ENCODE measurements at places on chromosomes 2 and 18. TPM values are rescaled to one million over a fixed set of nuclear protein-coding genes. Genes with fewer than 3 reads are reported as not detected.

DNA sequence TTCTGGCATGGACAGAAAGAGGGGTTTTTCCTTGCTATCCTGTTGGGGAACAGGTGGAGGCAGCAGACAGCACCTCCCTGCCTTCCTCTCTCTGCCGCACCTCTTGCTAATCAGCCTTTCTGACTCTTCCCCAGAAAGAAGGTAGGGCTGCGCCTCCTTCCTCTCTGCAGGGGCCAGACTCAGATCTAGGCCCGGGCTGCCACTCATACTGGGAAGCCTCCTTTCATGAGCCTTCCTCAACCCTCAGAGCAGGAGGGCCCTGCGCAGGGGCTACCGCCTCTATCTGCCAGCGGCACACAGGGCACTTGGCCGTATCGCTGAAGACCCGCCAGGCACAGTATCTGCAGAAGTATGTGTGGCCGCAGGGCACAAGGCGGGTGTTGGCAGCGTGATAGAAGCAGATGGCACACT lies 7.1 kb downstream of the NEURL3 start:
- peak; percentile 31 for DNase-seq

The HRH4 gene
- polyA plus RNA-seq, result not detected

DNA sequence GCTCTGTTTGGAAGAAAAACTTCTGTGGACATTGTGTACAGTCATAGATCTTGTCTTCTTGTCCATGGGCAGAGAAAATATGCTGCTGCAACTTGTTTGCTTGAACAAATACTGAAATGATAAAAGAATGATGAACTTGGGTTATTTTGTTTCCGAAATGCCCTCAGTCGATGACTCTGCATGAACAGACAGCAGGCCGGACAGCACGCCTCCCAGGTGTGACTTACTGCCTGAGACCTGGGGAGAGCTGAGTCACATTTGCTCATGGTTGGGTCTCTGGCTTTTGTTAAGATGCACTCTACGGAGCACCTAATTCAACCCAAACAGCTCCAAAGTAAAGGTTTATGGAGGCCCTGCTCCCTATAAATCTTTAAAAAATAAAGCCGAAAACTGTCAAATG lies 262.5 kb downstream of the ZNF521 start:
- DNase-seq, result no peak

DNA sequence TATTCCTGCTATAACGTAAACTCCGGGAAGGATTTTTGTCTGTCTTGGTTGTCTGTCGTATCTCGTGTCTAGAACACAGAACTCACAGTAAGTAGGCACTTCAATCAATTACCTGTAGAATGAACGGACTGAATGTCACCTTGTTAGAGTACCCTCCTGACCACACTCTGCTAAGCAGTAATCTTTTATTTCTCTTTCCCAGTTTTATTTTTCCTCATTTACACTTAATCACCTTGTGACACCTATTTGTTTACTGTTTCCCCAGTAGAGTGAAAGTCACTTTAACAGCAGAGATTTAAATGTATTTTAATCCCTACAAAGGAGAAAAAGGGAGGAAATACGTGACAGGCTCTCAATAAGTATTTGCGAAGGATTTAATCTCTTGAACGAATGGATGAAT lies 514 bp upstream of the EPB41L5 start:
- DNase-seq, result no peak

- peak; percentile 76 for DNase-seq
Measured at GRCh38 chr2:223868005-223868404, 30.6 kb upstream of the AP1S3 start.

DNA sequence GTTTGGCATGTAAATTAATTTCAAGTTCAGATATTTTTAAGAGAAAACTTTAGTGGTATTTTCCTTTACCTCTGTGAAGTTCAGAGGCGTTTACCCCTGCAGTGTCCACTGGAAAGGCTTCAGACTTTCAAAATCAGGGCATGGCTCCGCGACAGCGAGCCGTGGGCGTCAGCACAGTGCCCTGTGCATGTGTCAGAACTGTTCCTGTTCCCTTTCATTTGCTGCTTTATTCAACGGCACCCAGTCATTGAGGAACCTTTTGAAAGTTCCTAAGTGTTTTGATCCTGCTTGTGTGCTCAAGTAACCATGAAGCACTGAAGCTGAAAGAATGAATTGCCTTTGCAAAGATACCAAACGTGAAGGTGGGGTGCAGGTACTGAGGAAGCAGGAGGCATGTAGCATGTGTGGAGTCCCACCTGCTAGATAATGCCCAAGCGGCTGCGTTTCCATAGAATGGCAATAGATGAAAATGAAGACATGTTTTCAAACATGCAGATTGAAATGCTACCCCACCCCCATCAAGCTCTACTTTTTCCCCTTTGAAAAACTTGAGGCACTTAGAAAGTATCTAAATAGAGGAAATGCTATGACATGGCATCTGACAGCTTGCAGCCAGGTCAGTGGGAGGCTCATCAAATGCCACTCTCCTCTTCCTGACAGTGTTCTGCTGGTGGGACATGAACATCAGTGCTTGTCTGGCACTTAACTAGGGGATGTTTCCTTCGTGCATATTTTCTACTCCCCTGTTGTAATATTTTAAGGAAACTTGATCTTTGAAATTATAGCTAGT lies 148.6 kb downstream of the ZNF236 start:
- DNase-seq, result no peak

- DNase-seq, result no peak
Measured at GRCh38 chr2:96129528-96130120, 8.7 kb downstream of the ASTL start.

- no peak for DNase-seq
Measured at GRCh38 chr2:127665267-127665893, 9.9 kb downstream of the LIMS2 start.

DNA sequence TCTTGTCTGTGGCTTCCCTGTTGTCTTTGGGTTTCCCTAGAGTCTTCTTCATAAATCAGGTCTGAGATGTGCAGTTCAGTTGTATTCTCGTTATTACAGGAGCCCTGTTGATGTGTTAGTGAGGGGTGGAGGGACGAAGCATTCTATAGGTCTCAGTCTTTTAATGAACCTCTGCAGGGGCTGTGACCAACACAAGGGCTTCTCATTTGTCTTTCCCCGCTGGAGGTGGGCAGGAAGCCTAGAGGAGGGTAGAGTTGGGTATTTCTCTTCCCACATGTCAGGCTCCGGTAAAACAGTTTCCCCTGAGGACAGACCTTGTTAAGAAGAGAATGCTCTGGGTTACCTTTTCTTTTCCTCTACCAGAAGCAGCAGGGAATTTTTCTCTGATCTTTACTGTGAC lies 31.2 kb downstream of the PROC start:
- no peak for DNase-seq

The IKZF2 gene
- polyA plus RNA-seq, result 1.3 TPM

The TCF23 gene
- not detected for polyA plus RNA-seq

DNA sequence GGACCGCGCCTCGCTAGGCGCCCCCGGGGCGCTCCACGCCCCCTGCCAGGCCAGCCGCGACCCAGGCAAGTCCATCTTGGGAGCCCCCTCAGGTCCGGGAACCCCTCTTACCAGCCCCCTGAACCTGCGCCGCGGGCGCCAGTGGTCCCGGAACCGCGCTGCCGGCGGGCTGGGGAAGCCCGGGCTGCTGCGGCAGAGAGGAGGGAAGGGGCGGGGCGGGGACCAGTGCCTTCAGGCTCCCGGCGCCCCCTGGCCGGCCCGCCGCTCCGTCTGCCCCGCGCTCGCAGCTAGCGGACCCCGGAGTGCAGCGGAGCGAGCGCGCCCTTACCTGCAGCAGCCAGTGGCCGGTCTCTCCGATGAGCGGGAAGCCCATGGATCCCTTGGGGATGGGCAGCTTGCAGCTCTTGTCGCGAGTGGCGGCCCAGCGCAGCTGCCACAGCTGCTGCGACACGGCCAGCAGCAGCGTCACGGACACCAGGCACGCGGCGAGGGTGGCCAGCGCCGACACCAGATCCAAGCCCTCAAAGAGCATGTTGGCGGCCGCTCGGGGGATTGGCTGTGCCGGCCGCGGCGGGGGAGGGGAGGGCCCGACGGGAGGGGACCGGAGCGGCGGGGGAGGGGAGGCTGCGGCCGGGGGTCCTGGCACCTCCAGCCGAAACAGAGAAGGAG lies at the start of gene CYP26B1:
Gene CYP26B1 (minus strand): TSS at position 560 of the 669 bp plus-strand sequence. CDS start 28 bp downstream, at position 532.
- no peak for DNase-seq

DNA sequence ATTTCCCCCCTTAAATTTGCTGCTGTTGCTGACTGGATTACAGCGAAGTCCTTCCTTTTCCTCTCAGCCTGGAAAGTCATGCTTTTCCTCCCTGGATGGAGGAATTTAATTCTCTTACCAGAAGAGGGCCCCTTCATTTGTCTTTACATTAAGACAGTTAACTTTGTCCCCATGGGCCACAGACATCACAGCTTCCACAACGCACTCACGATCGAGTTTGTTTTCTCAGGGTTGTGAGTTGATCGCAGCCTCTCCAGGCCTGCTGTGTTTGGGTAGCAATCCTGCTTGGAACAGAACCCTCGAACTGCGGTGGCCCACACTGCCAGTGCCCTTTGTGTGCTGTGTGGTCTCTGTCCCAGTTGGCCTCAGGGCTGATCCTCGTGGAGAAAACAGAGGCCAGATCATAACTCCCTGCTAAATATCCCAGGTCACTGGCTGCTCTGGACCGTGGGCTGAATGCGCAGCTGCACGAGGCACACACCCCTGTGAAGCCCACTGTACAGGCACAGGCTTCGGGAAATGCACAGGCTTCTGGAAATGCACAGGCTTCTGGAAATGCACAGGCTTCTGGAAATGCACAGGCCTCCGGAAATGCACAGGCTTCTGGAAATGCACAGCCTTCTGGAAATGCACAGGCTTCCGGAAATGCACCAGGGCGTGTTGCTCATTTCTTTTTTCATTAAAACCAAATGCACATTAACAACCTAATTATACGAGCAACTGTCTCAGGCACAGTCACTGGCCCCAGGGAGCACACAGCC lies 2.2 kb upstream of the PDIA6 start:
- DNase-seq, result no peak

DNA sequence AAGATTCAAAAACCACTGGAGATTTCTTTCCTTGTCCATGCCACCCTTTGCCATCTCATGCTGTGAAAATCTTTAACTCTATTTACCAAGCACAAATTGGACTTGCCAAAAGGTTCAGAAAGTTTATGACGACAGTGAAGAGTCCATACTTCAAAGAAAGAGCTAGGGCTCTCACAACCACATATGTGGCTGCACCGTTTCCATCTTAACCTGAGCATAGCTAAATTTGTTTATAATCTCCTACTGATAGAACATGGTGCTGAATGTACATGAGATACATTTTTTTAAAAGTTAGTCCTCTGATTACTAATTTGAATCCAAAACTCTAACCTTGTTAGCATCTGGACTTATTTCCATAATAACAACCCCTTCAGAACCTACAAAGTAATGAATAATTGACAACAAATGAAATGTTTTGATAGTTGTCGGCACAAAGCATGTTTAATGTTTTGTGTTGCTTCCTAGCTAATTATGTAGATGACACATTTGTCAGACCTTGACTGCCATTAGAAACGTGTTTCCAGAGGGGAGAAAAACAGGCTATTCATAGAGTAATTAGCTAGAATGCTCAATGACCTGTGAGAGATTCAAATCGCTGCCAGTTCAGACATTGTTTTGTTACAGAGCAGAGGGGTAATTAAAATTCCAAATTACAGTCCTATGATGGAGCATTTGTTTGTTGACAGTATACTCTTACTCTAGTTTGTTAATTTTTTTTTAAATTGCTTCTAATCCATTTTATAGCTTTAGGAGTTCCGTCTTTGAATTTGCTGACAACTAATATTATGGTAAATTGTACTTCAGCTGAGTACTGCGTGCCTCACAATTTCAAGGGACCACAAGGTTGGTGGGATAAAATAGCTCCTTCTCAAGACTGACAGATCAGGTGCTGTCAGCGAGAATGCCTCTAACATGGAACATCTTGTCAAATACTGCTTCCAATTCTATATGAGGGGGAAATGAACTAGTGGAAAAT lies 31.8 kb downstream of the ARHGAP15 start:
- peak; percentile 62 for DNase-seq

The MROH2A gene
- not detected for polyA plus RNA-seq

The DGUOK gene
- polyA plus RNA-seq, result 105 TPM

DNA sequence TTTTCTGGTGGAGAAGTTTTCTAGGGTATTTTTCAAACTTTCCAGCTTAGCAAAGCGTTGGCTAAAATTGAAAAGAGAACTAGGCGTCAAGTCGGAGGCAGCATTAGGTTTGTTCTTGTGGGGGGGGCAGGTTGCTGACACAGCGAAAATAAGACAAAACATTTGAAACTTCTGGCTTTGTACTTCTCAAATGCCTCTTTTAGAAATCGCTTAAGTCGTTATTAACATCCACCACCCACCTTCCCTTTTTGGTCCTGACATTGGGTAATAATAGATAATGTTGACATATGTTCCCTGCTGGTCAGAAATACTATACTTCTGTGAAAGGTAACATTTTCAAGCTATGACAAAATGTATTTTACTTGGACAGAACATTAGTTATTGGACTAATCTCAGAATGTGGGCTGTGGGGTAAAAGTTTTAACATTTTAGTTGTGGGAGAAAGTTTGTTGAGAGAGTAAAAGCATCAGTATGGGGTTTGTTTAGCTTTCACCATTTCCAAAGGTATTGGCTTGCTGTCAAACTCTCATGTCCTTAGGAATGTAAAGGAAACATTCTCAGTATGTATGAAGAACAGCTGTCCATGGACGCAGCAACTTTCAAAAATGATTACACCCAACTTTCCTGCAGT lies 88.1 kb upstream of the ZEB2 start:
- DNase-seq, result no peak

DNA sequence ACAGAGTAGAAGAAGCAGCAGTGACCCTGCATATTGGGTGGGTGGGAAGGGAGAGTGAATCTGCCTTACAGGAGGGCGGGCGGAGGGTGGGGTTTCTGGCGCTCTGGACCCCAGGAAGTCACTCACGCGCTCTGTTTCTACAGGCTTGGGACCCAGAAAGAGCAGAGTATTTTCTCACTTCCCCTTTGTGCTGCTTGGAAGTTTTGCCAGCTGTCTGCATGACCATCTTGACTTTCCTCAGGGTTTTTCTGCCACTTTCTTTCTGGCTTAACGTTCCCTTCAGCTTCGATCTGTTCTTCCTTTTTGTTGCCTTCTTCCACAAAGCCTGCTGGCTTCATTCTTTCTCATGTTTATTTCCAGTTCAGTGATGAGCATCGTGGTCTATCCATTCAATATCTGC lies 383.1 kb downstream of the GALR1 start:
- DNase-seq, result peak; percentile 54

DNA sequence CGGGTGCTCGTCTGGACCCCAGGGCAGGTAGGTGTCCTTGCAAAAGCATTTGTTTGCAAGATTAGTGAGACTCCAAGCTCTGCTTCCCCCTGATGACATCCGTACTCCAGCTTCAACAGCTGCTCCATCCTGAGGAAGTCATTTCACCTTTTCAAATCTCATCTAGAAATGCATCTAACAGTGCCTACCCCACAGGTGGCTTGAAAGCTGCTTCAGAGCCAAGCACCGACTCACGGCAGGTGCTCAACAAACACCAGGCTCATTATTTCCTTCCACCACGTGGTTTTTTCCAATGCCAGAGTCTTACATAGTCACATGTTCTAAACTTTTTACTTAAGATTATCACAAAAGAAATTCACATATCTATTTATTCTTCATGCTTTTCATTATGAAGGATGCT lies 31.9 kb downstream of the CNGA3 start:
- DNase-seq, result no peak

- DNase-seq, result no peak
Measured at GRCh38 chr2:241798631-241799521, 10.1 kb upstream of the NEU4 start.
